Caco-2 (cell line): ENCODE measurements at places on chromosomes 5 and 9. TPM values are rescaled to one million over a fixed set of nuclear protein-coding genes. Genes with fewer than 3 reads are reported as not detected.

- H3K36me3 ChIP-seq = no peaks in the 10 kb centered on the region
- no peak overlapping the region for H3K4me3 ChIP-seq
- no peaks in the 10 kb centered on the region for H3K27me3 ChIP-seq
- no peaks in the 10 kb centered on the region for H3K4me1 ChIP-seq
- no peak overlapping the region for H3K27ac ChIP-seq
Observed at GRCh38 chr9:82134010-82134409, 145.4 kb downstream of the SPATA31D1 start.

Gene GABRA1
- total RNA-seq = not detected in 2 replicates

DNA sequence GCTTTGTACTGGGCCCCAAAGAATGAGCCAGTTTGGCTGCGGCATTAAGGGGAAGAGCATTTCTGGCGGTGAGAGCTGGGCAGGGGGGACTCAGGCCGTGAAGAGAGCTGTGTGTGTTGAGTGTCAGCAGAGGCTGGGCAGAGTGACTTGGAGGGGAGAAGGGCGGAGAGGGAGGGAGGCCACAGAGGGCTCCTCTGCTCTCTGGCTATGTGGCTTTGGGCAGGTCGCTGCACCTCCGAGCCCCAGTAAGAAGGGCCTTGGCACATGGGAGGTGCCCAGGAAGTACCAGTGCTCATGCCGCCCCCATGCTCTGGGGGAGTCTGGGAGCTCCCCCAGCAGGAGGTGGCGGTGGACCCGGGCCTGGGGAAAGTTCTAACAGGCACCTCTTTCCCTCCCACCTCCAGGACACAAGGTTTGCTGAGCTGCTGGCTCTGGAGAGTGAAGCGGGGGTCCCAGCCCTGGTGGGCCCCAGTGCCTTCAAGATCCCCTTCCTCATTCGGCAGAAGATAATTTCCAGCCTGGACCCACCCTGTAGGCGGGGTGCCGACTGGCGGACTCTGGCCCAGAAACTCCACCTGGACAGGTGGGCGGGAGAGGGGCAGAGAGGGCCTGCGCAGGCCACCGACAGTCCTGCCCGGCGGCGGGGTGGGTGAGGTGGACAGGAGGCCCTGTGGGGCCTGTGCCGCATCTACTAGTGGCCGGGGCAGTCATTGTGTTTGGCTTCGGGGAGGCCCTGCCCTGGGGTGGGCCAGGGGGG, 20.1 kb downstream of the HK3 start:
- H3K4me3 ChIP-seq = no peak overlapping the region
- DNase-seq = no peak
- H3K4me1 ChIP-seq = no peaks in the 10 kb centered on the region
- no peaks in the 10 kb centered on the region for H3K27me3 ChIP-seq

DNA sequence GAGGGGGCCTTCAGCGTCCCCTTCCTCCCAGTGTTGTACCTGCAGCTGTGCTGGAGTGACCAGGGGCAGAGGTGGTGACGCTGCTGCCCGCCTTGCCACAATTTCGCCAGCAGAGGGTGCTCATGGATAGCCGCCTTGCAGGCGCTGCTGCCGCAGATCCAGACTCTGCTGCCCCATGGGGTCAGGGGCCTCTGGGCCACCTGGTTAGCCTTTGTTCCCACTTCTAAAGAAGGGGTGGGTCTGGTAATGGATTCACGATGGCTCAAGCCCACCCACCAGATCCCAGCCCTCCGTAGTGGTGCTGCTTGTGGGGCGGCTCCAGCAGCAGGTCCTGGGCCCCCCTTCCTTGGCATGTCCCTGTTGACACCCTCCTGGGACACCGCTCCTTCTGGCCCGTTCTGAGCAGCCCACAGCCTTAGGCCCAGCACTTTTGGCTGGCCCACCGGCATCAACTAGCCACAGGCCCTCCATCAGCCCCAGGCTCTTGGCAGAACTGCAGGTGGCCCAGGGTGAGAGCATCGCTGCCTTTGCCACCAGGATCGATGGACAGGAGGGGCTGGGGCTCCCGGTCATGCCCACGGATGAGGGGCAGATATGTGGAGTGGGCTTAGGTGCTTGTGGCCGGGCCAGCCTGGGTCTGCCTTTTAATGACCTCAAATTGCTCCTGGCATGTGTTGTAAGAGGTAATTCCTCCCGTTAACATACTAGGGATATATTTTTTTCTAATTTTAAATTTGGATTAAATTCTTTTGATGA, 57.2 kb downstream of the COL5A1 start:
- DNase-seq = peak; percentile 83
- no peaks in the 10 kb centered on the region for H3K4me1 ChIP-seq
- no peak overlapping the region for H3K4me3 ChIP-seq
- no peaks in the 10 kb centered on the region for H3K27me3 ChIP-seq
- H3K27ac ChIP-seq = no peak overlapping the region

Gene MORN5
- not detected in 2 replicates for total RNA-seq

GRCh38 chr9:25936031-25936430, 257.8 kb upstream of the TUSC1 start:
- H3K4me1 ChIP-seq = no peaks in the 10 kb centered on the region
- H3K27me3 ChIP-seq = no peaks in the 10 kb centered on the region
- H3K36me3 ChIP-seq = no peaks in the 10 kb centered on the region
- no peak for DNase-seq

DNA sequence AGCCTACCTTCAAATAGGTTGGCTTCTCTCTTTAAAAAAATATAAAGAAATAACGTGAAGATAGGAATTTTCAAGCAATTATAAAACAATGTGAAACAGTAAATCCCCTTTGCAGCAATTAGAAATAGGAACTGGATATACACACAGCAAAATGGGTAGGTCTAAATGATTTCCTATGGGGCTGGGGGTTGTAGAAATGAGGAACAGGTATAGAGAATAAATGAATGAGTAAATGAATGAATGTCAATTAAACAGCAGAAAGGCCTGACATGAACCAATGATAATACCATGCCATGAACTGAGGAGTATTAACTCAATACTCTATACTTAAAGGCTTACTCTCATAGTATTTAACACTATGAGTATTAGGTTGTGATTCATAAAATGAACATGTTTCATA, 21.6 kb downstream of the SSBP2 start:
- DNase-seq = no peak
- H3K27me3 ChIP-seq = no peaks in the 10 kb centered on the region
- H3K4me3 ChIP-seq = no peak overlapping the region
- no peaks in the 10 kb centered on the region for H3K36me3 ChIP-seq
- H3K4me1 ChIP-seq = no peaks in the 10 kb centered on the region

DNA sequence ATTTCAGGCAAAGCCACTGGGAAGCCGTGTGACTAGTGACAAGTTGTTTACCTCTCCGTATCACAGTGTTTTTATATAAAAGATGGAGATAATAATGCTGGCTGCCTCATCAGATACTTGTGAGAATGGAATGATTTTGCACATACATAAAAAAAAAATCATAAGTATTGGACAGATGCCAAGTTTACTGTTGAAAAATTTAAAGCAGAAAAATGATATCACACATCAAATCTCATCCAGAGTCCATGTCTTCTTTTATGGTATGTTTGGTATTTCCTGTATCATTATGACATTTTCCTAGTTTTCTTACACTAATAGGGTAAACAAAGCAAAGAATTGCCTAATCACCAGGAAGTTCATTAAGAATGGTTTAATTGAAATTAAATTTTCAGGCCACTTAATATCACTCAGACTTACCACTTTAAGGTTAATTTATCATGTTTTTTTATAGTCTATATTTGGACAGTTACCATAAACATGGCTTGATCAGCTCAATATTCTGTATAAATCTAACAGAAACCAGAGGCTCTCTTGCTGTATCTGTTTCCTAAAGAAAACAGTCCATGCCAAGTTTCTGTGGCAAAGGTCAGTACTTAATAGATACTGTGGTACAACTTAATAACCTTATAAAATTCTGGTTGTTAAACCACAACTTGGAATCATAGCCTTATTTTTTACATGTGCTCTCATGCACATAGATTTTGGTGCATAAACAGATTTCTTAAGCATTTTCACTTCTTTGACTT, 656.5 kb upstream of the RIOK2 start:
- no peaks in the 10 kb centered on the region for H3K36me3 ChIP-seq
- no peak overlapping the region for H3K4me3 ChIP-seq
- H3K27ac ChIP-seq = no peak overlapping the region

DNA sequence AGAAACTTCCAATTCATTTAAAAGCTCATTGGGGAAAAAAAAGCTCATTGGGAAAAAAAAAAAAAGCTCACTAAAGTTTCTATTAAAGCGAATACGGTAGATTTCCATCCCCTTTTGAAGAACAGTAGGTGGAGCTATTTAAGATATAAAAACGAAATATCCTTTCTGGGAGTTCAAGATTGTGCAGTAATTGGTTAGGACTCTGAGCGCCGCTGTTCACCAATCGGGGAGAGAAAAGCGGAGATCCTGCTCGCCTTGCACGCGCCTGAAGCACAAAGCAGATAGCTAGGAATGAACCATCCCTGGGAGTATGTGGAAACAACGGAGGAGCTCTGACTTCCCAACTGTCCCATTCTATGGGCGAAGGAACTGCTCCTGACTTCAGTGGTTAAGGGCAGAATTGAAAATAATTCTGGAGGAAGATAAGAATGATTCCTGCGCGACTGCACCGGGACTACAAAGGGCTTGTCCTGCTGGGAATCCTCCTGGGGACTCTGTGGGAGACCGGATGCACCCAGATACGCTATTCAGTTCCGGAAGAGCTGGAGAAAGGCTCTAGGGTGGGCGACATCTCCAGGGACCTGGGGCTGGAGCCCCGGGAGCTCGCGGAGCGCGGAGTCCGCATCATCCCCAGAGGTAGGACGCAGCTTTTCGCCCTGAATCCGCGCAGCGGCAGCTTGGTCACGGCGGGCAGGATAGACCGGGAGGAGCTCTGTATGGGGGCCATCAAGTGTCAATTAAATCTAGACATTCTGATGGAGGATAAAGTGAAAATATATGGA, at the start of gene PCDHGA12:
Gene PCDHGA12 (plus strand): TSS at position 176 of the 782 bp plus-strand sequence. CDS start 253 bp downstream, at position 429.
- no peaks in the 10 kb centered on the region for H3K27me3 ChIP-seq
- no peak for DNase-seq
- no peaks in the 10 kb centered on the region for H3K36me3 ChIP-seq
- no peak within 1 kb of the TSS for H3K4me3 ChIP-seq

GRCh38 chr5:179273073-179273435, 72.2 kb downstream of the ADAMTS2 start:
- no peaks in the 10 kb centered on the region for H3K4me1 ChIP-seq
- H3K27me3 ChIP-seq = no peaks in the 10 kb centered on the region
- no peak for DNase-seq
- H3K4me3 ChIP-seq = no peak overlapping the region
- H3K36me3 ChIP-seq = no peaks in the 10 kb centered on the region
- H3K27ac ChIP-seq = no peak overlapping the region

DNA sequence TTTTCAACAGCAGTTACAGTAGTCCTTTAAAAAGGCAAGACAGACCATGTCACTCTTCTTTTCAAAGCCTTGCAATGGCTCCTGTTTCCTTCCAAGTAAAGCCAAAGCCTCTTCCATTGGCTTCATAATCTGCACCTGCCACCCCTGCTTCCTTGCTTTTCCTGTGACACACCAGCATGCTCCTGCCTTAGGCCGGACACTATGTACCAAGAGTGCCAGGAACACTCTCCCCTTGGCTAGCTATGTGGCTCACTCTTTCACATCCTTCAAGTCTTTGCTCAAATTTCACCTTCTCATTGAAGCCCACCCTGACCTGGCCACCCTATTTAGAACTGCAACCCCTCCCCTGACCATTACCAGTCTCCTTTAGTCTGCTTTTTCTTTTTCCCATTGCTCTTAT, 22.2 kb upstream of the TRAF1 start:
- H3K27me3 ChIP-seq = no peaks in the 10 kb centered on the region
- no peak for DNase-seq
- no peak overlapping the region for H3K27ac ChIP-seq
- no peaks in the 10 kb centered on the region for H3K4me1 ChIP-seq

Gene CCDC69
- 5.1 TPM in 2 replicates for total RNA-seq

GRCh38 chr9:137851516-137852267, 25.9 kb upstream of the CACNA1B start:
- no peaks in the 10 kb centered on the region for H3K27me3 ChIP-seq
- H3K36me3 ChIP-seq = no peaks in the 10 kb centered on the region
- peaks cover 9% of the 10 kb centered on the region; the same call in 1 of the 2 replicates for H3K4me1 ChIP-seq

Gene MSMP
- total RNA-seq = not detected in 2 replicates

- no peak overlapping the region for H3K4me3 ChIP-seq
- peaks cover 12% of the 10 kb centered on the region for H3K4me1 ChIP-seq
- H3K27ac ChIP-seq = no peak overlapping the region
- H3K36me3 ChIP-seq = no peaks in the 10 kb centered on the region
Observed at GRCh38 chr5:143244000-143244736, 159.3 kb downstream of the NR3C1 start.

DNA sequence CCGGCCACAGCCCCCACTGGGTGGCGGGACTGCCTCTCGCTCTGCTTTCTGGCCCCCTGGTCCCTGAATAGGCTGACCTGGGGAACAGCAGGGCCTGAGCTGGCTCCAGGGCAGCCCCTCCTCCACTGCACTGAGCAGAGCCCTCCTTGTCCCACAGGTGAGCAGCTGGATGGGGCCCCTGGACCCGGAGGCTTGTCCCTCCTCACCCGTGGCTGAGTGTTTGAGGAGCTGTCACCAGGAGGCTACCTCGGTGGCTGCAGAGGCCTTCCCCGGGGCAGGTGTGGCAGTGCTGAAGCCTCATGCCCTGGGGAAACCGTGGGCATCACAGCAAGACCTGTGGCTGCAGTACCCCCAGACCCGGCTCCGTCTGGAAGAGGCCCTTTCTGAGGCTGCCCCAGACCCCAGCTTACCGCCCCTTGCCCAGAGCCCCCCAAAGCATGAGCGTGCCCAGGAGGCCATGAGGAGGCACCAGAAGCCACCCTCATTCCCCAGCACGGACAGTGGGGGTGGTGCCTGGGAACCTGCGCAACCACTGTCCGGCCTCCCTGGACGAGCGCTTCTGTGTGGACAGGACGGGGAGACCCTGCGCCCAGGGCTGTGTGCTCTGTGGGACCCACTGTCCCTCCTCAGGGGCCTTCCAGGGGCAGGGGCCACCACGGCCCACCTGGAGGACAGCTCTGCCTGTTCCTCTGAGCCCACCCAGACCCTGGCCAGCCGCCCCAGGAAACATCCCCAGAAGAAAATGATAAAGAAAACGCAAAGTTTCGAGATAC, 28.5 kb upstream of the LRRC14B start:
- peak; percentile 28 for DNase-seq
- no peaks in the 10 kb centered on the region for H3K27me3 ChIP-seq
- no peak overlapping the region for H3K4me3 ChIP-seq
- H3K36me3 ChIP-seq = no peaks in the 10 kb centered on the region

DNA sequence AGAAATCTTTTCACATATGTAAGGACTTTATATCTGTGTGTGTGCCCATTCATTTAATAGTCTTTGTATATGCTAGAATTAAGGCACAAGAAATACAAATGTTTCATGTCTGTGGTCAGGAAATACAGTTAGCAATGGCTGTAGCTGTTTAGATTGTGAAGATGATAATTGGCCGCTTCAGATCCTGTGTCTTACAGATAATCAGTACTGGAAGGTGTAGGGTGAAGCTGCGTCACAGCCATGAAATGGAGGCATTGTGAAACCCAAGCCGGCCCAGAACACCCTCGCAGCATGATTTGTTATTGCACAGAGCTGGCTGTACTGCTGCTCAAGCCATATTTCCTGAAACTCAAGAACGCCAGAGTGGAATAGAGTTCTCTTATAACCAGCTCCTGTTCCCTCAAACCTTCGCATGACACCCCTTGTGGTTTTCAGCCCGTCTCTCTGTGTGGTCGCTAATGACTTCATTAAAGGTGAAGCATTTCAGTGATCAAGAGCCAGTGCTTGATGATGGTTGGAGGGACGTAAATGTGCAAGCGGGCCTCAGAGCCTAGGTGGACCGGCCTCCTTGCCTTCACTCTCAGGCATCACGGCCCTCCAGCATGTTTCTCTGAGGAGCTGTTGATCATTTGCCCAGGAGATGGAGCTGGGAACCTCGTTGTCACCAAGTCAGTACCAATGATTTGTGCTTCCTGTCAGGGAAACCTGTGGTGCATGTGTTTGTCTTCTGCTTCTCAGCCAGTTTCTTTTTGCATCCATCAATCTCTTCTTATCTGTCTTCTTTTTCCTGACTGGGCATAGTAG, 80.1 kb downstream of the F2RL2 start:
- H3K27ac ChIP-seq = peak overlapping the region; percentile 51
- H3K4me1 ChIP-seq = peaks cover 79% of the 10 kb centered on the region
- no peak overlapping the region for H3K4me3 ChIP-seq
- DNase-seq = no peak
- no peaks in the 10 kb centered on the region; the same call in 1 of the 2 replicates for H3K36me3 ChIP-seq
- H3K27me3 ChIP-seq = no peaks in the 10 kb centered on the region
